Activated CD8-positive, alpha-beta memory T cell treated with anti-CD3 and anti-CD28 coated beads, Interleukin-2, amount 50 U/mL, for 4 hours (primary cell): ENCODE measurements at places on chromosomes 12 and 14.

DNA sequence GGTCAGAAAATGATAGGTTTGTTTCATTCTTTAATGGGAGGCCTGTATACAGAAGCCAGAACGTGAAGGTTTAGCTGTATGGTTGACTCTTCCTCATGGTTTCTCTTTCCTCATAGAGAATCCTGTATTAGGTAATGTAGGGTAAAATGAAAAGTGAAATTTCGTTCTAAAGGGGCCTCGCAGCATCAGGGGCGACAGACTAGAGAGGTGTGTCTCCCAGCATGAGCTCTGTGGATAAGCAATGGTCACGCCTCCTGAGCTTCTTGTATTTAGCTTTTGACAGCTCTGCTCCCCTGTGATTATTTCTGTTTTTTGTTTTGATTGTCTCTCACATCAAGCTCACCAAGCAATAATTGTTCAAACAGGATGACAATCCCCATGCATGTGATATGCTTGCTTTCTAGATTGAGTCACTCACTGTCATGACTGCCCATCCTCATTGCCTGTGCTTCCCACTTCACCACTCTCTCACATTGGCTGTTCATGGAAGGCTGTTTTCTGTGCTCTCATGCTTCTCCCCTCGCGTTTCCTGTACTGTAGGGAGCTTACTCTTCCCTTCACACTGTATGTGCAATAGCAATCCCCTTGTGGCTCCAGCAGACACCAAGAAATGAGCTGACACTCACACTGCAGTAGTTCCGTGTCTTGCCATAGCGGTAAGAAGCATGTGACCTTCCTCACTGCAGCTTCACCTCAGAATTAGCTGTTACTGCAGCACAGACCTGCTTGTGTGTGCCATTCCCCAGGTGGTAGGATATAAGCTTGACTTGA lies 44.0 kb downstream of the RAD52 start:
- DNase-seq, result no peak

DNA sequence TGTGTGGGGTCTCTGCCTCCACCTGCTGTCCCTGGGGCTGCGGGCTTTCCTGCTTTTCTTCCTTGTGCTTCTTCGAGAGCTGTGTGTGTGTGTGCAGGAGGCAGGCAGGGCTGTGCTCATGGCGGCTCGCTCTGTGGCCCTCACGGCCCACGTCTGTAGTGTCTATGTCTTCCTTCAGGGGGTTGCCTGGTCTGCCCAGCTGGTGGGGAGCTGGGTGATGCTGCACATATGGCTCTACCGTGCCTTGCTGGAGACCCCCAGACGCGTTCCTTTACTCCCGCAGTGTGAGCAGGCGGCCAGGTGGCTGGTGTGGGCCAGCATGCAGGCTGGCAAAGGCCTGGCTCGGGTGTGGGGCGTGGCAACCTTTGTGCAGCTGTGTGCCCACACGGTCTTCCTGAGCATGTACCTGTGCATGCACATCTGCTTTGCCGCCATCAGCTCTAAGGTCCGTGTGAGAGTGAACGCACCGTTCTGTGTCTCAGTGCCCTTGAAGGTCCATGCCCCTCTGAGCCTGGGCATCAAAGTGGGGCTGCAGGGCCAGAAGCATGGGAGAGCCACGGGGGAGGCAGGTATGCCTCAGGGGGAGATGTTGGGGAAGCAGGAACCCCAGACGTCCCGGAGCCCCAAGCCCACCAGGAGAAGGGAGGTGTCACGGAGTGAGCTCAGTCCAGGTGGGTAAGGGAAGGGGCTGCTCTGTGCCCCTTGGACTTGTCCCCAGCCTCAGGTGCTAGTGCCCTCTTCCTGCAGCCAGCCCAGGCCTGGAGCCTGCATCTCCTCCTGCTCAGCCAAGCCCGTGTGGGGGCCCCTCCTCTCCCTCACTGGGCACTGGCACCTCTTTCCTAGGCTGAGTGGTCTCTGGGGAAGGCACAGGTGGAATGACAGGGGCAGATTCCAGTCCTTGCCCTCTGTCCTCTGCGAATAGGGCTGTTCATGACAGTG lies 26.4 kb downstream of the CLSTN3 start:
- DNase-seq, result no peak

DNA sequence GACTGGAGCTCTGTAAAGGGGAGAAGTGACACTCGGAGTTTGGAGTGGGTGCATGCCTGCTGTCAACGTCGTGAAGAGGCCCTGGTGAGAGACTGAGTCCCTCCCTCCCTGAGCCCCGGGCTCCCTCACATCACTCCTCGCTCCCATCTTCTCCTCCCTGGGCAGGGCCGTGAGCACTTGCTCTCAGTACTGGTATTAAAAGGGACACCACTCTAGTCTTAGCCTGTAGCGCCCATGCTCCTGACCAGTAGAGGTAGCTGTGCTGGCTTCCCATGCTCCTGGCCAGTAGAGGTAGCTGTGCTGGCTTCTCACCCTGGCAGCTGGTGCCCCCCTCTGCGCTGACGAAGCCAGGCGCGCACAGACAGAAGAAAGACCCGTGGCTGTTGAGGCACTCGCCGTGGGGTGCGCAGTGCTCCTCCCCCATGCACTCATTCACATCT lies 14.7 kb downstream of the ISCA2 start:
- DNase-seq, result no peak

DNA sequence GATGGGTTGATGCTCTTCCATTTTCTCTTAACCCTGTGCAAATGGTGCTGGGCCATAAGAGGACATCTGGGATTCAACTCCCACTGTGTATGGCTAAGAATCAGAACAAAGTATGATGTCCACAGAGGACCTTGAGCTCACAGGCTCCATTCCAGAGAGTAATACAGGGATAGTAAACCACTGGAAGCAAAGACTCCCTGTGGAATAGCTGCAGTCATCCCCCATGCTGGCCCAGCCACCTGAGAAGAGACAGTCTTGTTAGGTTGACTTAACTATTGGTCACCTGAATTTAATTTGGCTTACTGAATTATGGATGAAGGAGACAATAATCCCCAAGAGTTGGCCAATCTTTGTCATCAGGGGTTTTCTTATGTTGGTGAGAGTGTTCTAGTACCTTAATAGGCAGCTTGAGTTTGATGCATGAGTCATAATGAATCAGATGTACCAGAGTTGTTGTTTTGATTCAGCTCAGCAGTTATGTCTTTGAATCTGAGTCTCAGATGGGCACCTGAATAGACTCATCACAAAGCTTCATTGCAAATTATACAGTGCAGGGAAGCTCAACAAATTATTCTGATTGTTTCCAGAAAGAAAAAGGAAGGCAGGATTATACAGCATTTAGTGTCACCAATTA lies 122.7 kb downstream of the SSPN start:
- no peak for DNase-seq

DNA sequence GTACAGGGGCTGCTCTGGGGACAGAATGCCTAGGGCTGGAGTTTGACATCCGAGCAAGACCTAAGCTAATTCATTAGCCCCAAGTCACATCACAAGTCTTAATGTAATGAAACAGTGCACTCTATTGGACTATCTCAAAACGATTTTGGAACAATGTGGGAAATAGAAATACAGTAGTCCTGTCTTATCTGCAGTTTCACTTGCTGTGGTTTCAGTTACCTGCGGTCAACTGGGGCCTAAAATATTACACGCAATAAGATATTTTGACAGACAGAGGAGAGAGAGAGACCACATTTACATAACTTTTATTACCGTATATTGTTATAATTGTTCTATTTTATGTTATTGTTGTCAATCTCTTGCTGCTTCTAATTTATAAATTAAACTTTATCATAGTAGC lies 21.1 kb downstream of the MOAP1 start:
- DNase-seq, result no peak

DNA sequence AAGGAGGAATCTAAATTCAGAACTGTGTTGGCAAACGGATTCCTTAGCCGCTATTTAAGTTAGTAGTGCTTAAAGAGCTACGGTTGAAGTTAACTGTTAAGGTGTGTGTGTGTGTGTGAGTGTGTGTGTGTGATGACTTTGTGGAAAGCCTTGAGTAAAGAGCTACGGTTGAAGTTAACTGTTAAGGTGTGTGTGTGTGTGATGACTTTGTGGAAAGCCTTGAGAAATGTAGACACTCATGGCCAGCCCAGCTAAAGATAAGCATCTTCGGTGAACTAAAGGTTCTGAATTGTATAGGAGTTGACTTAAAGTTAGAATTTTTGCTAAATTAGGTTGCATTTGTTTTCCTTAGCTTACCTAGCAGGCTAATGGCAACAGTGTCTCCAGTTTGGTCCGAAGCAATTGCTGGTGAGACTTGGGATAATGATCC lies 1.4 kb downstream of the KTN1 start:
- DNase-seq, result no peak

GRCh38 chr12:77560714-77561113 lies 270.0 kb upstream of the NAV3 start:
- no peak for DNase-seq

GRCh38 chr14:55604900-55605418 lies 25.0 kb downstream of the KTN1 start:
- no peak for DNase-seq

DNA sequence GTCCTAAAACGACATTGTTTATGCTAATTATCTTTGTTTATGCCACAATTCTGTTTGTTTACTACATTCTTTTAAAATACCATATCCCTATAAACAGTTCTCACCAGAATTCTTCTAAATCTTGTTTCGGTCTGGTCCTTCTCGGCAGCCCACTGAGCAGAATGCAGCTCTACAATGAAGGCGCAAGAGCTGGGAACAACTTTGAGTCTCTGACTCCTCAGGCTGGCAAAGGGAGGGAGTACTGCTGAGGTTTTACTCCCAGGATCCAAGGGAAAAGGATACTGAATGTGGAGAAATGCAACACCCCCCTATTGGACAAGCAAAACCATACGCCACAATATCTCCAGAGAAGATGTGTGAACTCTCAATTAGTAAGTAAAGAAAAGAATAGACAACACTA lies 5.4 kb downstream of the SOX5 start:
- no peak for DNase-seq

GRCh38 chr12:29054858-29055663 lies 94.0 kb upstream of the FAR2 start:
- DNase-seq, result no peak

GRCh38 chr12:28027328-28027727 lies 54.8 kb upstream of the PTHLH start:
- DNase-seq, result no peak

DNA sequence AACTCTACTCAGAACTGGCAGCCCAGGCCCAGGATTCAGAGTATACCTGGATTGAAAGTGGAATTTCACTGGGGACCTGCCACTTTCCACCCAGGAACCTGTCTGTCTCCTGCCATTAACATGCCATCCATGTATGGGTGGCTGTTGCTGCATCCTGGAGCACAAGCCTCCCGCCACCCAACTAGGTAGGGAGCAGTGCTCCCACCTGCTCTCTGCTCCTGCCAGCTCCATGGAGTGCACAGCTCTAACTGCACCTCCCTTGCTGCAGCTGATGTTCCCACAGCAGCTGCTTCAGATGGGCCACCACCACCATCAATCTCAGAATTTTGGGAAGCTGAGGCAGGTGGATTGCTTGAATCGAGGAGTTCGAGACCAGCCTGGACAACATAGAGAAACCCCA lies 17.1 kb upstream of the NTS start:
- no peak for DNase-seq

- DNase-seq, result no peak
Measured at GRCh38 chr12:126064028-126064427, 998.8 kb downstream of the AACS start.

DNA sequence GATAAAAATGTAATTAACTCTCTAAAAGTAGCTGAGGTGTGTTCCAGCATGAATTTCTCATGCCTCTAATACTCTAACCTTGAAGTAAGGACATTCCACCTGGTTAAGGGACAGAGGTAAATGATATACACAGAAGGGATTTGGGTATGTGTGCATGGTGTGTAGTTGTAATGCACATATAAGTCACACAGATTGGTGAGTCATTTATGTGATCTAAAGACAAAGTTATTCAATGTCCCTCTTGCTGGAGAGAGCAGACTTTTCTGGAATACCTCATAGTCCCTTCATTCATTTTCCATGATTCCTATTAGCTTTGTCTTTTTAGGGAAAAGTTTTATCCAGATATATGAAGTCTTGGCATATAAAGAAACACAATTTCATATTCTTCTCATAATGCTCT lies 234.9 kb downstream of the SNAPC1 start:
- DNase-seq, result no peak

DNA sequence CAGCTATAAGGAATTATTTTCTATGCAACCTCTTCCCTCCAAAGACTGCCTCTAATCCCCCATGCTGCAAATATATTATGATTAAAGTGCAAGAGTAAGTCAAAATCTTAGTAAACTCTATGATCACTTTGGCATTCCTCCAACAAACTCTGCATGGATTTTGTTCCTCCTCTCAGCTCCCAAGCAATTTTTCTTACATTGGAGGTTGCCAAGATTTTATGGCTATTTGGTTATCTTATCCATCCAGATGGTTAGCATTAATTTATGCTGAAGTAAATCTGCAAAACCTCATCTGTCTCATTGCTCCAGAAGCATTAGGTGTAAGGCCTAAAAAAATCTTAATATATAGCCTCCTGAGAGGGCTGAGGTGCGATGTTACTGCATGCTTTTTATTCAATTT lies 228.1 kb downstream of the CHST11 start:
- no peak for DNase-seq

DNA sequence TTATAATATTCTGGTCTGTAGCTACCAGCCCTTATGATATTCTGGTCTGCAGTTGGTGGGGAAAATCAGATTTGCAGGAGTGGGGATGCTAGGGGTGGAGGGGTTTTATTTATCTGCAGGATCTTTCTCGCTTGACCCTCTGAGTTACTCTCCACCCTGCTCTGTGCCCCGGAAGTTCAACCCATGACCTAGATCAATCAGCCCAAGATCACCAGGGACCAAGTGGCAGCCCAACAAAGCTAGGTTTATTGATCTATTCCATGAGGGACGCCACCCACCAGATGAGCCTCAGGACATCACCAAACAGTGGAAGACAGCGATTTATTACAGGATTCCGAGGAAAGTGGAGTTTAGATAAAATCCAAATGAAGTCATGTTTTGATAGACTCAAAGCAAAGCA lies 25.8 kb upstream of the C12orf76 start:
- DNase-seq, result no peak

GRCh38 chr14:35989736-35990135 lies 163.6 kb downstream of the BRMS1L start:
- DNase-seq, result no peak

DNA sequence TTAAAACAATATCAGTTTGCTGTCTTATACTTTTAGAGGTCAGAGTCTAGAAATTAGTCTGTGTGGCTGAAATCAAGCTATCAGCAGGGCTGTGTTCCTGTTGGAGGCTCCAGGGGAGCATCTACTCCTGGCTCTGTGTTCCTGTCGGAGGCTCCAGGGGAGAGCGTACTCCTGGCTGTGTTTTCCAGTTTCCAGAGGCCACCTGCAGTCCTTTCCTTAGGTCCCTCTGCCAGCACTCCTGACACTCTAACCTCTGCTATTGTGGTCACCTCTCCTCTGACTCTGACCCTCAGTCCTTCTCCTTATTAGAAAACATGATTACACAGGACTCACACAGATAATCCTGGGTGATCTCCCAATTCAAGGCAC lies 1140.7 kb upstream of the TMEM132C start:
- no peak for DNase-seq

DNA sequence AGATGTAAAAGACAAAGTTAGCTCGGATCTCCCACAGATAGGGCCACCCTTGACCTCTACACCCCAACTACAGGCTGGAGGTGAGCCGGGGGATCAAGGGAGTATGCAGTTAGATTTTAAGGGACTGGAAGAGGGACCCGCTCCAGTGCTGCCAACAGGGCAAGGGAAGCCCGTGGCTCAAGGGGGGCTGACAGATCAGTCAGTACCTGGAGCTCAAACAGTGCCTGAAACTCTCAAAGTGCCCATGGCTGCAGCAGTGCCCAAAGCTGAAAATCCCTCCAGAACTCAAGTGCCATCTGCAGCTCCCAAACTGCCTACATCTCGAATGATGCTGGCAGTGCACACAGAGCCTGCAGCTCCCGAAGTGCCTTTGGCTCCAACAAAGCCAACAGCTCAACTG lies 10.4 kb downstream of the NYNRIN start:
- DNase-seq, result no peak

GRCh38 chr12:127035011-127035879 lies 1231.7 kb upstream of the TMEM132C start:
- DNase-seq, result no peak
